ENCODE measurements at places on chromosomes 7 and 10.

DNA sequence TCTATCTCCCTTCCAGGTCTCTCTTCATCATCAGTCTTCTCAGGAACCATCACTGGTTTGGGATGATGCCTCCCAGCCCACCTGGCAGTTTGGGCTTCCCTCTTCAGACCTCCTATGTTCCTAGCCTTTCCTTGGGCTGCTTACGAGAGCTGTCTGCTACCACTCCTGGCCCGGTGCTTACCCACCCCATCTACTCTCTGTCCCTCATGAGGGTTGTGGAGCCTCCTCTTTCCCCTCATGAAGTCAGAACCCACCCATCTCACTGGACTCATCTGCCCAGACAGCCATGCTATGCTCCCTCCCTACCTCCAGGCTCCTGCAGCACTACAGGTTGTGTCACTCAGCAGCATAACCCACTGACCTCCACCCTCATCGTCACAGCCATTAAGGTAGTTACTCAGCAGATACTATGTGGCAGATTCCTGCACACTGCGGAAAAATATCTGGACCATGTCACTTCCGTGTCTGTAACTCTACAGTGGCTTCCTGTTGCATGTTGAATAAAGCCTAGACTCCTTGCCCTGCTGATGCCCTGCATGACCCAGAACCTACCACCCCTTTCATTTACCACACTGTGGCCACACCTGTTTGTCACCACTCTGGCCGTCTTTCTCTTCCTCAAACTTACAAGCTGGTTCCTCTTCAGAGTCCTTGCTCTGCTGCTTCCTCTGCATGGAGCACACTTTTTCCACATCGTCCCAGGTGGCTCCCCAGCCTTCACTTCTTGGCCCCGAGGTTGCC is 2.0 kb downstream of the DBNL start:
- no peak for DNase-seq

- no peak for DNase-seq
Observed at GRCh38 chr7:100641463-100641859, at the start of gene TFR2. TSS of gene TFR2 (minus strand) at chr7:100641552. CDS start at chr7:100641509, 43 bp downstream.

DNA sequence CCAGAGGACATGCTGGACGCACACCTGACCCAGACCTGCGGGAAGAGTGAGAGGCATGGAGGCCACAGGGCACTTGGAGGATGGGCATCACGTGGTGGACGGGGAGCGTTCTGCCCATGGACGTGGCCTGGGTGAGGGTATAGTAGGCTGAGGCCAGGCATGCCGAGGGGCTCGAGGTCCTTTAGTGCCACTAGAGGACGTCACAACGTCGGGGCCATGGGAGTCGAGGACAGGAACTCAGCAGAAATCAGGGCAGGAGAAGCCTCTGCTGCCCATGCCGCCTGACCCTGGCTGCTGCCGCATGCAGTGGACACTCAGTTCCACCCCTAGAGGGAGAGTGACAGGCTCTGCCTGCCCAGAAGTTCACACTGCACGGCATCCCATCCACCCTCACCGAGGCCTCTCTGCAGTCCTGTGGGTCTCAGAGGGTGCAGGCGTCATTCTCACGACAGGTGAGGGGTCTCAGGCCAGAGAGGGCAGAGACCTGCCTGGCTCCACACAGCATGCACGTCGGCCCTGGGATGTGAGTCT is 198.7 kb downstream of the ADARB2 start:
- DNase-seq: no peak

- DNase-seq: no peak
Observed at GRCh38 chr7:135731-136645, 56.4 kb upstream of the FAM20C start.

DNA sequence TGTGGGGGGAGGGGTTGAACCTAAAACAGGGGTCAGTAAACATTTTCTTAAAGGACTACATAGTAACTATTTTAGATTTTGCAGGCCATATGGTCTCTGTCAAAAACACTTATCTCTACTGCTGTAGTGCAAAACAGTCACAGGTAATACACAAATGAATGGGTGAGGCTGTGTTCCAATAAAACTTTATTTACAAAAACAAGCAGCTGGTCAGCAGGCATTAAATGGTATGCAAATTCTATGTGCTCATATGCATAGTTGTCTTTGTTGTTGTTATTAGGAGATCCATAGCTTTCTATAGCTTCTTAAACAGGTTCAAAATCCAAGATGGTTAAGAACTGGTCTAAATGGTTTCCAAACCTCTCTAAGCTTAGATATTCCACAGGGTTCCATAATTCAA is 302.6 kb downstream of the RNLS start:
- DNase-seq: no peak
